ENCODE measurements at places on chromosomes 16 and 17.

DNA sequence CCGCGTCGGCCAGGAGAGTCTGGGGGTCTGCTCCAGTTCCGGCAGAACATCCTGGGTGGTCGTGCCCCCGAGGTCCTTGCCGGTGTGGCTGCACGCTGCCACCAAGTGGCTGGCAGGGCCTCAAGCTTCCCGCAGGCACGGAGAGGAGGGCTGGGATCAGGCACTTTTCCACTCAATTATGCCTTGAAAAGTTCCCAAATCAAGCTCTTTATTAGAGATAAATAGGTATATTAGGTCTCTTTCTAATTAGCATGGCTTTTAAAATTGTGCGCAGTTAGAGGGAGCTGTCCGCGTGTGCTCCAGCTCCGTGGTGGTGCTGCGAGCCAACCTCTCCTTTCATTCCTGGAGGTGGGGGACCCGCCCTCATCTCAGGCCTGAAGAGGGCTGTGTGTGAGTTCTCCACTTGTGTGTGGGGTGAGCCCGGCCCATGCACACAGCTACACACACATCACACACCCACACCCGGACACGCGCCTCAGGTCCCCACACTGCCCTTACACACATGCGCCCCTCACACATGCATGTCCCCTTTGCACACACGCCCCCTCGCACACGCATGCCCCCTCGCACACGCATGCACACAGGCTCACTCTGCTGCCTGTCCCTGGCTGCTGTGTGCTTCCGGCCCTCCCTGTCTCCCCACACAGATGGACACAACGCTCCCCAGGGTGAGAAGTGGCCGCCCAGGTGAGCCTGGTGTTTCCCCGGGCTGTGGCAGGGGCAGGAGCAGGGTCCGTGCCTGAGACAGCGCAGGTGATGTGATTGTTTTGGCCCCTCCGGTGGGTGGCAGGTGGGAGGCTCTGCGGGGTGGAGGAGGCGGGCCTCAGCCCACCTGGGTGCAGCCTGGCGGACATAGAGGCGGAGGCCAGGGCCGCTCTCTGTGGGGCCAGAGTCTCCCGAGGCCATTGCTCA, 28.8 kb downstream of the CACNA1H start:
- no peak for ATAC-seq

- ATAC-seq, result no peak
Observed at GRCh38 chr16:73350707-73351452, 303.0 kb upstream of the ZFHX3 start.

DNA sequence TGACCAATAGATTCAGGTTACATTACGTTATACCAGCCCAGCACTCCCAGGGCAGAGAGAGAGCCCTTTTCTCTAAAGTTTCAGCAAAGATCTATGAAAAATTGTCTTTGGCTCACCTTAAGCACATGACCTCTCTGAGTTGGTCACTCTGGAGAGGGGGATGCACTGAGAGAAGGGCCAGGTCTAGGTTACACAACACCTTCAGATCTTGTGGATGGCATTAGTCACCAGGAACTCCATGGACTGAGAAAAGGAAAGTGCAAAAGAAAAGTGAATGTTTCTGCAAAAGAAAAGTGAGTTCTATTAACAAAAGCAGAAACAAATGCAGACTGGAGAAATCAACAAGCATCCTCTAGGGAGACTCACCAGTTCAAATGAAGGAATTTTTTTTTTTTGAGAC, 253.3 kb upstream of the SALL1 start:
- no peak for ATAC-seq

DNA sequence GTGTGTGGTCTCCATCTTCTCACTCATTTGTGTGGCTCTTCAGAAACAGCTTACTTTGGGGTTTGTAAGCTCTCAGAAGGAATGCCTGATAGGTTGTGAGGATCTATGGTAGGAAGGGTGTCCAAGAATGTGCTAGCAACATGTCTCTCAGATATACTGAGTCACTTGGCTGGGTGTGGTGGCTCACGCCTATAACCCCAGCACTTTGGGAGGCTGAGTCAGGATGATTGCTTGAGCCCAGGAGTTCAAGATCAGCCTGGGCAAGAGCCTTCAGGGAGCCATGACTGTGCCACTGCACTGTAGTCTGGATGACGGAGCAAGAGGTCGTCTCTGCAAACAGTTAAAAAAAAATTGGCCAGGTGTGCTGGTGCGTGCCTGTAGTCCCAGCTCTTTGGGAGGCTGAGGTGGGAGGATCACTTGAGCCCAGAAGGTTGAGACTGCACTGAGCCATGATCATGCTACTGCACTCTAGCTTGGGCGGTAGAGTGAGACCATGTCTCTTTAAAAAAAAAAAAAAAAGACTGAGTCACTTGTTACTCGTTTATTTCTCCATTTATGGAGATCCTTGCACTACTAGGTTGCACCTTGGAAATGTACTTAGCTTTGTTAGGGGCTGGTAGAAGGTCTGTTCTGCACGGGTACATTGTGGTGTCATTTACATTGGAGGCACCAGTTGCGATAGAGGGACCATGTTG, 232.0 kb downstream of the SNX29 start:
- no peak for ATAC-seq

GRCh38 chr16:1101573-1102332, 5.7 kb upstream of the C1QTNF8 start:
- ATAC-seq, result no peak

- ATAC-seq, result no peak
Observed at GRCh38 chr16:50006964-50007363, 18.1 kb upstream of the CNEP1R1 start.

DNA sequence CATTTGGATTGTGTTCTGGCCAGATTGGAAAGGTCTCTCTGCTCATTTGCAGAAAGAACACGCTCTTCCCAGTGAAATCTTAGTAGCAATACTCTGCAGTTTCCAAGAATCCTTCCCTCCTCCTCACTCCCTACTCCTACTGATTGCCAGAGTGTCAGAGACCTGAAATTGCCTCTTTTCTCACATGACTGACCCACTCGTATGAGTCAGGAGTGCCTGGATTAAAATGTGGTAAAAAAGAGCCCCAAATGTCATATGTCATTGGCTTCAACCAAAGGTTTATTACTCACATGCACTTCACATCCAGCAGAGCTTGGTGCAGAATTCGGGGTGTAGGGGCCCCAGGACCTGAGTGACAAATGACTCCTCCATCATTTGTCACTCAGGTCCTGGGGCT, 39.7 kb upstream of the IRX3 start:
- no peak for ATAC-seq

DNA sequence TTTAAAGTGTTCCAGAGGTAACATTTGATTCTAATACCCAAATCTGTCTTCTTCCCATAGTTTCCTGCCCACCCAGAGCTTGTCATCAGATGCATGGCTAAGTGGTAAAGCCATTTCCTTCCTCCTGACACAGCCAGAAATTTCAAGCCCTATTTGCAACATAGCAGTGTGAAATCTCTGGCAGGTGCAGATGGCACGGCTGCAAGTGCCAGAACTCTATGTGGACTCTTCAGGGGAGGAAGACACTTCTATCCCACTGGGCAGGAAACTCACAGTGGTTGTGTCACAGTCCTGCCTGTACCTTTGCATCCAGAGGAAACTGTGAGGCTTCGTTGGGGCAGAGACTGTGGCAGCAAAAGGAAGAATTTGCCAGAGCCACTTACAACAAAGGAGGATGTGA, 13.2 kb downstream of the DYNLRB2 start:
- ATAC-seq, result no peak

- no peak for ATAC-seq
Observed at GRCh38 chr16:66004699-66005098, 361.8 kb upstream of the CDH5 start.

- no peak for ATAC-seq
Observed at GRCh38 chr16:17299790-17300189, 171.0 kb downstream of the XYLT1 start.

DNA sequence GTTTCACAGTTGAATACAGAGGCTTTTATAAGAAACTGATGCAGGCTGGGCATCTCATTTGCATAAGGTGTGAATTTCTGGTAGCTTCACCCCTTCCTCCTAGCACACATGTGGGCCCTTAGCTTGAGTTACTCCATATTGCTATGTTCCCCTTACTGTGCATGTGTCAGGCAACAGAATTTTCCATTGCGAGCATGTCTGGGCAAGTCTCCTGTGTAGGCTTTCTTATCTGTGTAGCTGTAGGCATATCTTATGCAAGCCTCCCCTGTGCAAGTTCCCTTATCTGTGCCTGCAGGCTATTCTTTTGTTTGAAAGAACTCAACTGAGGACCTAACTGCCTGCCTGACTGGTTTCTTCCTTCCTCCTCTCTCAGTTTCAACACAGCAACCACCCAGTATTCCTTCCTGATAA, 597.4 kb upstream of the CDH5 start:
- ATAC-seq, result no peak

GRCh38 chr17:8124350-8125153, 646 bp upstream of the HES7 start:
- no peak for ATAC-seq

GRCh38 chr16:27717726-27718125, 167.8 kb downstream of the KATNIP start:
- ATAC-seq, result no peak

- peak; percentile 42 for ATAC-seq
Observed at GRCh38 chr17:51434434-51435170, 174.3 kb downstream of the UTP18 start.

DNA sequence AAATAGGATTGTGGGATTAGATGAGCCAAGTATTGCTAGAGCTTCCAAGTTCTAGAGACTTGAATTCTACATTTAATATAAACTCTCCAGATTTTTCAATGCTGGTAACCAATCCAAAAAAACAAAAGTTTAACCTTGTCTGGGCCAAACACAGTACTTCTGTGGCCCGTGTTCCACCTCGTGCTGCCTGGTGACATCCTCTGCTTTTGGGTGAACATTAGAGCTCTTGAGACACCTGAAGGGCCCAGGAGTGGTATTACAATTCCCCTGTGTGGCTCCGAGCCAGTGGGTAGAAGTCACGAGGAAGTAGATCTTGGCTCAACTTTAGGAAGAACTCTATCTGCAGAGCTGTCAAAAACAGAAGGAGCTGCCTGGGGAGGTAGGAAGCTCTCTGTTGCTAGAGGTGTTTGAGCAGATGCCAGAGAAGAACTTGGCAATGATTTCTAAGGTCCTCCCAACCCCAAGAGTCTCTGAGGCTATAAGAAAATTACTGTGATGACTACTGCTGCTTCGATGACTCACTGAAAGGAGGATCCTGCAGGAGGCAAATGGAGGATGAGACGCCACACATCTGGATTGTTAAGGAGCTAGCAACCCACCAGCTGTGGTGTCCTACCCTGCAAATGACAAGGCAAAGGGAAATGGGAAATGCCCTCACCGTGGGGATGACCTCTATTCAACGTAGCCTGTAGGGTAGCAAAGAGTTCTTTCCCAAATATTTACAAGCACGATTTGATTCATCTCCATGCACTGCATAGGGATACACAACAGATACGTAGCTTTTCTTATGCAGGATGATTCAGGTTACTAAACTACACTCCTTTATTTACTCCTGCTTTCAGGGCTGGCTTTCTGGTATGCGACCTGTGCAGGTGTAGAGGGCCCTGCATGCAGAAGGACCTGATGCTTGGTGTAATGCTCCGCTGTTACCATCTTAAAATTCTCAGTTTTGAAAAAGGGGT, 45.8 kb upstream of the GAS7 start:
- ATAC-seq, result no peak

DNA sequence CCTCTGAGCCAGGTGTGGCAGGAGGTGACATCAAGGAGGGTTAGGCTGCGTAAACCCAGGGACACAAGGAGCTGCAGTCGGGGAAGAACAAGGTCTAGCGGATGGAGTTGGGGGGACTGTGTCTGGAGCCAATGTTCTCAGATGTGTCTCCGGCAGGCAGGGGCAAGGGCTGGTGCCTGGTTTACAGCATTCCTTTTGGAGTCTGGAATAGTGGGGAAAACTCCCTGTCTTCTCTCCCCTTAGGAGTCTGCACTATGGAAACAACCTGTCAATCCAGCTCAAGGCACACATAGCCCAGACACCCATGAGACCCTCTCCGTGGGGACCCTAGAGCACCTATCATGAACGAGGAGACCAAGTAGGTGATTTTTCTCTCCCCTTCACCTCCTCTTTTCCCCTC, 27.5 kb downstream of the NLRC5 start:
- no peak for ATAC-seq

GRCh38 chr16:14180481-14180944, 109.4 kb downstream of the MRTFB start:
- no peak for ATAC-seq

- no peak for ATAC-seq
Observed at GRCh38 chr17:56185491-56186221, 32.4 kb downstream of the ANKFN1 start.

DNA sequence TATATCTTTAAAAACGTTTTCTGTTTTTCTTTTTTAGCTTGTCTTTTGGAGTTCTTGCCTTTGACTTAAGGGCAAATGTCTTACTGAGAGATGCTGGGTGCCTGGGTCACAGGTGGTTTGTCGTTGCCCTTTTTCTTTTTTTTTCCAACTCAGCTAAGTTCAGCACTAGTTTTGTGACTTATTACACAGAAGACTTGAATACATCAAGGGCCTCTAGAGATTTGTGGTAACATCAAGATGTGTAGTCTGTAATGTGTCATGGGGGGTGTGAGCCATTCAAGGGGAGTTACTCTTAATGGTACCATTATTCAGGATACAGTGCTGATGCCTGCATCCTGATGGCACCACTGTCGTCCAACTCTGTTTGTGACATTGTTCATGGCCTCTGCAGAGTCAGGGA, 95.1 kb downstream of the PRKCA start:
- peak; percentile 47 for ATAC-seq

- ATAC-seq, result no peak
Observed at GRCh38 chr16:9050102-9050830, 41.2 kb upstream of the HAPSTR1 start.

DNA sequence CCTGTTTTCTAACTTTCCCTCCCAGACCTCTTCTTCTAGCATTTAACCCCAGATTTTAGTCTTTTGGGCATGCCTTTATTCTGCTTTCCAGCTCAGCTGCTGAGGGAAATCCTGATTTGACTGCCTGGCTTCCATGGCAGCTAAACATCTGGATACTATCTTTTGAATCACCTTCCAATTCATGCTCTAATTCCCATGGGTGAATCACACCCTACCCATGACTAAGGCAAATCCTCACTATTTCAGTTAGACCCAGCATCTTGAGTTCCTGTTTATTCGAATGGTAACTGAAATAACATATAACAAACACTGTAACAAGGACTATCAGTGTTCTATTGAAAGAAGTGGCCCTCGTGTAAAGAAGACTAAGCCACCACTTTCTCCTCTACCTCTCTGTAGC, 29.8 kb downstream of the CA10 start:
- ATAC-seq, result no peak

GRCh38 chr16:35552763-35553162, 2093.4 kb downstream of the TP53TG3F start:
- no peak for ATAC-seq

All from activated CD4-positive, CD25-positive, alpha-beta regulatory T cell treated with anti-CD3 and anti-CD28 coated beads, Interleukin-2, amount 50 U/mL, for 24 hours (primary cell).